ENCODE measurements at places on chromosomes 3 and 15.

DNA sequence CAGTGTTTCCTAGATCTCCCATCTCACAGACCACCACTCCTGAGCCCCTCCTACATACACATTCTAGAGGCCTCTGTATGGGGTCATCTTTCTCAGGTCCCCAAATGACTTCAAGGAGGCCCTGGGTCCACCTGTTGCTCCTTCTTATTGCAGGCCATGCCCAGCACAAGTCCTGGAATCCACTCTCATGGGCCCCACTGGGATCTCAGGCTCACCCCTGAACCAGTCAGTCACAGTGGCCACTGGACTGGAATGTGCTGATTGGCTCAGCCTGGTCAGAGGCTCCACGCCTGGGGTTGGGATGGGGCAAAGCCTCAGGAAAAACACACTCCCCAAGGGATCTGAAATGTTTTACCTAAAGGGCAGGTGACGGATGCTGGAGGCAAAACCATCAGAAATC lies 55.7 kb downstream of the SPSB4 start:
- DNase-seq = no peak

DNA sequence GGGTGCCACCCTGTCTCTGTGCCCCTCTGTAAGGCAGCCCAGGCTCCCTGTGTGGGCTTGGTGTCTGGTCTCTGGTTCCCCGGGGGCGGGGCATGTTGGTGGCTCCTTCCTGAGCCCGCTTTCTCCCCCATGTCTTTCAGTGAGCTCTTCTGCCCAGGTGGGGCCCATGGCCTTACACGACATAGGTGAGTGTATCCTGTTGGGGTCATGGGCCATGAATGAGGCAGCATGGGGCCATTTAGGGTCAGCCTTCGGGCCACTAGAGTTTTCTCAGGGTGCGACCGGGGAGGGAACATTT lies 195.1 kb downstream of the UBE3A start:
- no peak for DNase-seq

DNA sequence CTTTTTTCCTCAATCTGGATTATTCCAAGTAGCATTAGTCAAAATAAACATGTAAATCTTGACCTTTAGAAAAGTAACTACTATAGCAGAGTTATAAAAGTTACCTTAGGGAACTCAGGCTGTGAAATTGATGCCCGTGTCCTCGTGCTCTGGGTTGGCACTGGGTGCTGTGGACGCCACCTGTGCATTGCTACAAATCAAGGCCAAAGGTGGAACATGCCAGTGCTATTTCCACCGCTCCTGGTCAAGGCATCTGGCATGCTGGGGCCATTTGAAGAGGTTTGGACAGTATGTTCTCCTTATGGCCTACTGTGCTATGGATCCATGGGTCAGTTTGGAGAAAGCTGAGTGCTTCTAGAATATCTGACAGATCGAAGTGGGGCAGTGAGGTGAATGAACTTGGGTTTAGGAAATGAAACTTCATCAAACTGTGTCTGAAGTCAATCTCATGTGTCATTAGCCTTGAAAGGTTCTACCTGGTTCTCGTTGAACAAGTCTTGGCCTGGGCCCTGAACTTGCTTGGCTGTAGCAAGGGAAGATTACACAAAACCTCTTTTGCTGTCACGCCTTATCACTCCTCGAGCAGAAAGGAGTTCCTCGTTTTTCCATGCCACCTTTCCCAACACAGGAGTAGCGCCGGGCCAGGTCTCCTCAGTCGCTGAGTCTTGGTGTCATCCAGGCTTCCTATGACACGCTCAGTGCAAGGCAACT lies 397.6 kb upstream of the RGMA start:
- no peak for DNase-seq

- DNase-seq = no peak
Measured at GRCh38 chr15:98272625-98273024, 312.1 kb downstream of the ARRDC4 start.

DNA sequence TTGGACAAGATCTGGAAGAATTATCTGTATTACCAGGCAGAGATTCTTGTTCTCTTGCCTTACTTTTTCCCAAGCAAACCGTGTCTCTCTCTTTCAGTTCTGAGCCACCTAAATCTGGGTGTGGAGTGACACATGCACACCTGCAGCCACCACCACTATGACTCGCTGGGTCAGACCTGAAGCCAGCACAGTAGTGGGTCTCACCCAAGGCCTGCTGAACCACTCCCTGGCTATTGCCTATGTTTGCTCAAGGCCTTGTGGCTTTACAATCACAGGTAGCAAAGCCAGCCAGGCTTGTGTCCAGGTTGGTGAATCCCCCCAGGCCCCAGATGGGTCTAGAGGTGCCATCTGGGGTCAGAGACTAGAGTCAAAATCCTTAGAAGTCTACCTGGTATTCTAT lies 28.7 kb upstream of the COPB2 start:
- no peak for DNase-seq

- DNase-seq = no peak
Measured at GRCh38 chr3:139020868-139021234, at the start of gene PRR23B. Gene PRR23B (minus strand): TSS chr3:139020926. CDS start chr3:139020661, 265 bp downstream.

DNA sequence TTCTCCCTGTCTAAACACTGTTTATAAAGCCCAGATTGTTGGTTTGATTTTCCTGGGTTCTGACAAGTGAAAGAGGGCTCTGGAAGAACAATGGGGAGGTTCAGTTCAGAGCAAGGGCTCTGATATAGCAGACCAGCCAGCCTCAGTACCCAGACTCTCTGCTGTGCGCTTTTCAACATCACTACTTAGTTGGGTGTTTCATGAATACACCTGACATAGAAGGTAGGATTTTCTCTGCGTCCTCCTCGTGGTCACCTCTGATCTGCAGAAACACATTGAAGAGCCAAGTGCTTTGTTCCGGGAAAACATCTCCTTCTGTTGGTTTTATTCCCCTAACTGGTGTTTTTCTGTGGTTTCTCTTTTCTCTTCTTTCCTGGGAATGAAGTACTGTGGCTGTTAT lies 99.5 kb downstream of the EPHB1 start:
- no peak for DNase-seq

DNA sequence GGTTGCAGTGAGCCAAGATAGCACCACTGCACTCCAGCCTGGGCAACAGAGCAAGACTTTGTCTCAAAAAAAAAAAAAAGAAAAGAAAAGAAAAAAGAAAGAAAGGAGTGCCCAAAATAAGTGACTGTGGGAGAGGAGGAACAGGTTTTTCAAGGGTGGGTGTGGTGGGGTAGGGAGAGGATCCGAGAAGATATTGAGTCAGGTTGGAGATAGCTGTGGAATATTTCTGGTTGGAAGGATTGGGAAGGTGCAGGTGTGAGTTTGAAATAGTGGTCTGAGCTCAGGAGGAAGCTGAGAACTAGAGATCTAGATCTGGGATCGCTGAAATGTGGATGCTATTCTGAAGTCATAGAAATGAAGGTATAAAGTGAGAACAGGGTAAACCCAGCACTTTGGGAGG lies 7.8 kb downstream of the SCAMP2 start:
- DNase-seq = no peak

GRCh38 chr15:88797663-88798339 lies 5.4 kb upstream of the ACAN start:
- DNase-seq = no peak

- DNase-seq = no peak
Measured at GRCh38 chr15:90230071-90230494, 3.7 kb downstream of the CIB1 start.

- no peak for DNase-seq
Measured at GRCh38 chr3:169348276-169348675, 315.2 kb downstream of the MECOM start.

- no peak for DNase-seq
Measured at GRCh38 chr3:46748170-46748569, 30.5 kb upstream of the PRSS50 start.

GRCh38 chr3:48130321-48130904 lies 57.8 kb downstream of the CDC25A start:
- DNase-seq = no peak

- no peak for DNase-seq
Measured at GRCh38 chr3:135368316-135368715, 573.3 kb downstream of the EPHB1 start.

DNA sequence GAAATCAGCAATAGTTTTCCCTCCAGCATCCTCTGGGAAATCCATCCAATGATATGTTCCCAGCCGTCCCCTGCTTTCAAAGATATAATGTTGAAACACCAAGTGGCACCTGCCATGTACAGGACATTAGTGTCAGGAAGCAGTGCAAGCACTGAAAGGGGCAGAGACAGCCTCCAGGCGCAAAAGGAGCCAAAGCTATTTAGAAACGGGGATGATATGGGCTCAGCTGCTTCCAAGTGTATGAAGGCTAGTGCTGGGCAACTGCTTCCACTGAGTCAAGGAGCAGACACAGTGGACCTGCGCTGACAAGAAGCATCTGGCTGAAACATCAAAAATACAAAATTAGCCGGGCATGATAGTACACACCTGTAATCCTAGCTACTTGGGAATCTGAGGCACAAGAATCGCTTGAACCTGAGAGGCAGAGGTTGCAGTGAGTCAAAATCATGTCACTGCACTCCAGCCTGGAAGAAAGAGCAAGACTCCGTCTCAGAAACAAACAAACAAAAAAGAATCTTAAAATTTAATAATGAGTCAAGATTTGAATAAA lies 119.7 kb downstream of the AQP9 start:
- no peak for DNase-seq

DNA sequence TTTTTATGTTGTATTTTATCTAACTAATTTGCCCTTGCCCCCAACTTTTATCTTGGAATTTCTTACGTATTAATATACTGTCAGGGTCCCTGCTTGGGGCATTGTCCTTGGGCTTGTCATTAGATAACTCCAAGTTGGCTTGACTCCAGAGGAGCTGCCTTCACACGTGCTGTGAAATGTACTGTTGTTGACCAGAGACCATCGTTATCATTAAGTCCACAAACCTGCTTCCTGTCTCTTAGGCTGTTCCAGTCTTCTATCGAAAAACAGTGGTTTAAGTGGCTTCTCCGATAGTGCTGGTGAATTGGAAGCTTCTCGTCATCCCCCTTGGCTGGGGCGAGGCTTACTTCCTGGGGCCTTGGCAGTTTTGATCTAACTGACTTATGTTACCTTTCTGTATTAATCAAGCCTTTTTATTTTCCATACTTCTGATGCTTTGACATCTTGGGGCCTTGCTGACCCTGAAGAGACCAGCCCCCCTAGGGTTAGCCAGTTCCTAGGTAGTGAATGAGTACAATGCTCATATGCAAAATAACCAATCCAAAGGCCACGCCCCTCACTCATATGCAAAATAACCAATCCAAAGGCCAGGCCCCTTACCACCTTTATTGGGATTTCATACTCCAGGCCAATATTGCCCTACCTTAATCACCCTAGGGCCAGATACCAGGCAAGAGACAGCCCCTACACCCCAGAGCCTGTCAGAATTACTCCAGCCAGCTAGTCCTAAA lies 164.5 kb downstream of the IGF1R start:
- DNase-seq = no peak

DNA sequence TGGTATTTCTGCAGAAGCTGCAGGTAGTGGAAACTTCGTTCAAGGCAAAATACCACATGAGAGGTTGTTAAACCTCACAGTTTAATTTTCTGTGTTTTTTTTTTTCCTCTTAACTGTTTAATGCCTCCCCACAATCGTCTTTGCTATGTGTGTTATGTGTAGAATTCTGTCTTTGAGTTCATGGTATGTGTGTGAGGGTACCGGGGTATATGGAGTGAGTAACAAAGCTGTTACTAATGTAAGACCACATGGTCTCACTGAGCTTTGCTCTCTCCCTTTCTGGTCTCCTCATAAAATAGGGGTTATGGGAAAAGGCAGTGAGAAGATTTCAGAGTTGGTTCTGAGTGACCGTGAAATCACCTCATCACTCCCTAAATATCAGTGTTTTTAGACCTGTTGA lies 143.6 kb downstream of the USP13 start:
- DNase-seq = no peak

DNA sequence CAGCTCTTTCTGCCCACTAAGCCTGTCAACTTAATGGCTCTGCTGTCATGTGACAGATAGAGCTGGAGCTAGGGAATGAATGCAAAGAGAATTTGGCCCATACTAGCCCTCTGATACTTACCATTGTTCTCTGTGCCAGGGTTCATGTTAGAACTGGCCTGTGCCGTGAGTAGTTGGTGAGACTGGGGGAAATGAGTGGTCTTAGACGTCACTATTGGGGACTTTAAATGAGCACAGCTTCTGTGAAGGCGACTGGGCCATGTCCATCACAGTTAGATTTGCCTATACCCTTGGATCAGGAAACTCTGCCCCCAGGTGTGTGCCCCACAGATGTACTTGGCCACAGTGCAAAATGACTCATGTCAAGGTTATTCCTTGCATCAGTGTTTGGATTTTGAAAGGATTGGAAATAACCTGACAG lies 124.9 kb downstream of the PTPRG start:
- no peak for DNase-seq

DNA sequence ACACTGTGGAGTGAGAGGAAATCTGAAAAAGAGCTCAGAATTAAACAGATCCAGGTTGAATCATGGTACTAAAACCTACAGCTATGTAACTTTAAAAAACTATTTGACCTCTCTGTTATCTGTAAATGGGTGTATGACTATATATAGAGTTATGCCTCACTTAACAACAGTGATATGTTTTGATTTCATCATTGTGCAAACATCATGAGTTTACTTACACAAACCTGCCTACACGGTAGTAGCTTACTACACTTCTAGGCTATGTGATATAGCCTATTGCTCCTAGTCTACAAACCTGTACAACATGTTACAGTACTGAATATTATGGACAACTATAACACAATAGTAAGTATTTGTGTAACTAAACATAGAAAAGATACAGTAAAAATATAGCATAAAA lies 191.6 kb upstream of the MEIS2 start:
- no peak for DNase-seq

- no peak for DNase-seq
Measured at GRCh38 chr3:134918441-134918840, 123.4 kb downstream of the EPHB1 start.

GRCh38 chr15:73695773-73696640 lies 11.8 kb downstream of the CD276 start:
- DNase-seq = no peak

DNA sequence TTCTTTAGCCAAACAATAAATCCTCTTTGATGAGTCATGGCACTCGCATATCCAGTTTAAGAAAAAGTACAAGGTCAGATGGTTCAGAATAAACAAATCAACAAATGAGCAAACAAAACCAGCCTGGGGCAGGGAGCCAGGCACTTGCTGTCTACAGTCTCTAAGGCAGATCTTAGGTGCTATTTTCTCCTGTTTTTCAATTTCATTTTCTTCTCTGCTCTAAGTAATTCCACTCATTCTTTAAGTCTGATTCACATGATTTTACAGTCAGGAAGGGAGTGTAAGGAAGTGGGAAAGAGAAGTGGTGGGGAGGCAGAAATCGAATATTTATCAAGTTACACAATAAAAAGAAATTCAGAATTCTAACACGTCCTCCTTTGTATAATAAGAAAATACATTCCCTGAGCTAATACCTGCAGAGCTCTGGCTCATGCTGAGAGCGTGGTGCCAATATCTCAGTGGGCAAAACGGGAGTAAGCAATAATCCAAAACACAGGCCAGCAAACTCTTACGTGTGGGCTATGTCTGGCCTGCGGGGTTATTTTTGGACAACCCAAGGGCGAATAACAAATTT lies 298.6 kb downstream of the ADAMTS17 start:
- no peak for DNase-seq

Data from stimulated activated CD4-positive, alpha-beta T cell treated with anti-CD3 and anti-CD28 coated beads, Interleukin-2, amount 100 ng/mL, for 48 hours (primary cell).